ENCODE measurements at places on chromosomes 11 and 22.
A peak's percentile ranks its signal among the peaks of the same experiment; 100 is the strongest.

- no peak for DNase-seq
Measured at GRCh38 chr11:8040921-8041285, 40.1 kb upstream of the TUB start.

GRCh38 chr11:62547691-62548281 is 1.2 kb upstream of the AHNAK start:
- no peak for DNase-seq

DNA sequence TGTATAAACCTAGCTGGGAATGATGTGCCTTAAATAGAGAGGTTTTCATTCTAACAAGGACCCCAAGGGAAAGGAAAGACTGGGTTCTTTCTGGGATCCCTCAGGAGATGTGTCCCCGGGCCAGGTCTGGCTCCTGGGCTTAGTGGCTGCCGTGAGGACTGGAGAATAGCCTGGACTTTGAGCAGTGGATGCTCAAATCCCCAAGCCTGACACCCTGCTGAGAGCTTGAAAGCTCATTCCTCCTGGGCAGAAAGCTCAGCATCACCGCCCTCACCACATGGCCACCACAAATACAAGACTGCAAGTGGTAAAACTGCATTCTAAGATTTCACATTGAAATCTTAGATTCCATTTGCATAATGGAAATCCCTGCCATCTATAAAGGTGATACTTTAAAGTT is 79.4 kb upstream of the NARS2 start:
- DNase-seq, result no peak

DNA sequence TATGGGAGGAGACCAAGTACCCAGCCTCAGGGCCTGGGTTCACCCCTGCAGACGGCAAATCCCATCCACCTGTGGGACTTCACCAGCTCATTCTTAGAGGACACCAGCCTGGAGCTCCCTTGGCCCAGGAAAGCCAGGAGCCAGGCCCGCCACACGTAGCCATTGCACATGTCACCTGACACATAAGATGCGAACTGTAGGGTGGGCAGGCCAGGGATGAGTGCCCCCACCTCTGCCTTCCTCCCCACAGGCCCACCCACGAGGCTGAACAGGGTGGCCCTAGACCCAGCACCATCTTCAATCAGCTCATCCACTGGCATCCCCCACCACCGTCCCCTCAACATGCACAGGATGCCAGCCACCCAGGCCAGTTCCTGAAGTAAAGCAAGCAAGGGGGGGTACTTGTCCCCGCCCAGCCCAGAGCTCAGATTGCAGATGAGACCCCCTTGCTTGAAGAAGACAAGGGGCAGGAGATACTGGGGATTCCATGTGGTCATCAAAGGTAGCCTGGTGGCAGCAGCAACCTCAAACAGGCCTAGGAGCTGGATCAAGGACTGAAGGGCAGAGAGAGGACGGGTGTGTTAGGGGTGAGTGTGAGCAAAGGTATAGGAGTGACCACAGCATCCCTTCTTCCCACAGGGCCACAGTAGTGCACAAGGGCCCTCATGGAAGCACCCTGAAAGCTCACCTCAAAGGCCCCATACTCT is 45.6 kb downstream of the IGLL5 start:
- no peak for DNase-seq

GRCh38 chr11:128483211-128483788 is 104.1 kb downstream of the ETS1 start:
- DNase-seq, result no peak

GRCh38 chr11:83801799-83802198 is 515.6 kb upstream of the CCDC90B start:
- no peak for DNase-seq

DNA sequence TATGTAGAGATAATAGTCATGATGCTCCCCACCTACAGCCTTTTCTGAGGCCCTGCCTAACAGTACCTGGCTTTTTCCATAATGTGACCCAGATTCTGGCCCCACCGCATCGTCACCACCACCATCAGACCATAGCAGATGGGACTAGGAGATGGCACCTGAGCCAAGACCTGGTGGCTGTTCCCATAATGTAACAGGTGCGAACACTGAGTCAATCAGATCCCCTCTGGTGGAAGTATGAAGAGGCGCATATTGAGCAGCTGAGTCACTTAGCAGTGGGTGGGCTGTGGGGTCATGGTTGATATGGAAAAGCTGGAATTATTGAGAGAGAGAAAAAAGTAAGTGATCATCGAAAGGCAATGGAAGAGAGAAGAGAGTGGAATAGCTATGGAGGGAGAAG is 578.0 kb upstream of the CADM1 start:
- no peak for DNase-seq

GRCh38 chr11:18046116-18046777 is at the start of gene TPH1:
Gene TPH1 (minus strand): TSS chr11:18046269. CDS start chr11:18040762, 5,507 bp downstream.
- no peak for DNase-seq

- no peak for DNase-seq
Measured at GRCh38 chr22:18091916-18092526, 14.2 kb downstream of the PEX26 start.

DNA sequence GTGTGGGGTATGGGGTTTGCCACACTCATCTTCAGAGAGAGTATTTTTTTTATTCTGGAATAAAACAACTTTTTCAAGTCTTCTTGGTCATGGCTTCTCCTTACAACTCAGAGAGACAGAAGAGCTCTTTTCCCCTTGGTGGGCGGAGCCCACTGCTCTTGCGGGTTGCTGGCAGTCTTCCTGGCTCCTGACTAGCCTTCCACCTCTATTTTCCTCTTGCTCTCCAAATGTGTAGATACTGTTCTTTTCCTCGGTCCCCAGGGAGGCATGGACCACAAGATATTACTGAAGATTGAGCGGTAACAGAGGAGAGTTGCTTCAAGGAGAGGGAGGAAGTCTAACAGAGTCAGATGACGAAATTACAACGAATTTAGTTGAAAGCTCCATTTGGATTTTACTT is 210.6 kb downstream of the NTM start:
- DNase-seq, result no peak

- no peak for DNase-seq
Measured at GRCh38 chr11:17385492-17385891, 3.0 kb downstream of the KCNJ11 start.

- DNase-seq, result peak; percentile 80
Measured at GRCh38 chr11:66556086-66556485, 9.4 kb downstream of the ACTN3 start.

DNA sequence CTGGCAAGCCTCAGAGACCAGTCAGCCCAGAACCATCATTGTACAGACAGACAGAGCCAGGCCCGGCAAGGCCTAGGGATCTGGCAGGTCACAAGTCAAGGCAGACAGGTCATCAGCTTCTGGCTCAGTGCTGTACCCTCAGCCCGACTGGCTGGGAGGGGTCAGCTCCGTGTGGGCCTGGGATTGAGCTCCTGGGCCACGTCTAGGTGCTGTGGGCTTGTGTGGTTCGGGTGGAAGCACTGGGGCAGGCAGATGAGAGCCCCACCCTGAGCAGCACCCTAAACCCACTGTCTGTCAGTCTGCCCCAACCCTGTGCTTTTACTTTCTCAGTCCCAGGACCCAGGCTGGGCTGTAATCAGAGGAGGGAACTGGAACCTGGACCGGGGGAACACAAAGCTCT is 26.9 kb upstream of the P2RY2 start:
- DNase-seq, result no peak

DNA sequence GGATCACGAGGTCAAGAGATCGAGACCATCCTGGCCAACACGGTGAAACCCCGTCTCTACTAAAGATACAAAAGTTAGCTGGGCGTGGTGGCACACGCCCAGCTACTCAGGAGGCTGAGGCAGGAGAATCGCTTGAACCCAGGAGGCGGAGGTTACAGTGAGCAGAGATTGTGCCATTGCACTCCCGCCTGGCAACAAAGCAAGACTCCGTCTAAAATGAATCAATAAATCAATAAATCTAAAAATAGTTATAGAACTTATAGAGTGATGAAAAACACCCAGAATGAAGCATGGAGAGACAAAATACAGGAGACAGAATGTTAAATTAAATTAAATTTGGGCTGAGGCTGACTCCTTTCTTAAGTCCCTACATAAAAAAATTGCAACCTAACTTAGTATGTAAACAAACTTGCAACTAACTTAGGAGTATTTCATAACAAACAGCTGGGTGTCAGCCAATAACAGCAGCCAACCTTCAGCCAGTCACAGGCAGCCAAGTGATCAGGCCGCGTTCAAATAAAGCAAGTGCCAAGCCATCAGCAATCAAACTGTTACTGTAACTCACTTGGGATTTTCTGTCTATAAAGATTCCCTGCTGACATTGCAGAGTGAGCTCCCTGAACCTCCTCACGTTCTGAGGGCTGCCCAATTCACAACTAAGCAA is 7.3 kb upstream of the TP53AIP1 start:
- no peak for DNase-seq

DNA sequence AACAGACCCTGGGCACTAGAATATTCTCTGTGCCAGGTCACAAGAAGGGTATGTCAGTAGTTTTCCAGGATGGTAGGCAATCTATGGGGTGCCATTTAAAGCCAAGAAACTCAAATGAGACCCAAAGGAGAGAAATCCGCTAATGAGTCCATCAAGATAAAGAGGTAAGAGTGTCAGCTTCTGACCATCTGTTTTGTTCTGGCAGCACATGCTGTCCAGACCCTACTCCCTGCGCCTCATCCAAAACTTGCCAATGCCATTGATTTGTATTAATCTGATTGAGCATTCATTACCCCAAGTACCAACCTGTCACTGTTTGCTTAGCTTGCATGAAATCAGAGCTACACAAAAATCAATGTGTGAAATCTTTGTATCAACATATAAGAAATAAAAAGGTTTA is 229.0 kb downstream of the BLID start:
- DNase-seq, result no peak

- DNase-seq, result no peak
Measured at GRCh38 chr11:9775398-9775779, 111.5 kb downstream of the SWAP70 start.

DNA sequence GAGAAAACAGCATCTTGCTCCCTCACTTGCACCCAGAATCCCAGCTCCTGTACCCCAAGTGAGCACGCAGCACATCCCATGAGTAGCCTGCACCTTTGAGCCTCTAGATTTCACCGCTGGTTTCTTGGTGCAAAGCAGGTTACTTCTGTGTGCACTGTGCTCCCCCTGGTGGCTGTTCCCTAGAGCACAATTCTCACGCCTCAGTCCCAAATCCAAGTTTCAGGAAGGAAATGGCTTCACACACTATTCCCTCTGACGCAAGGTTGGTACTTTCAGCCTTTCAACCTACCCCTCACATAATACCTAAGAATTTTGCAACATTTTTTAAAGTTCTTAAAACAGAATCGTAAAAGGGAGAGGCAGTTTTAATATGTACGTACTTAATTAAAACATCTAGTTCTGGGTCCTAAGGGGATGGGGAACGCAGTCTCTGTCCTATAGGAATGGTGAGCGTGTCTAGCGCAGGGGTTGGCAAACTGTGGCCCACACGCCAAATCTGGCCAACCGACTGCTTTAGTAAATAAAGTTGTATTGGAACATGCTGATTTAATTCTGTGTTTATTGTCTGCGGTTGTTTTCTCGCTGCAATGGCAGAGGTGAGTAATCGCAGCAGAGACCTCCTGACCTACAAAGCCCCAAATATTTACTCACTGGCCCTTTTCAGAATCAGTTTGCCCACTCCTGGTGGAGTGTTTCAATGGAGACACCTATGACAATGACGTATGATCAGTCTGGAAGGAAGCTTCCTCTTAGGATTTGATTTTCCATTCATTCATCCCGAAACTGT is 27.5 kb downstream of the DHCR7 start:
- DNase-seq, result peak; percentile 82

DNA sequence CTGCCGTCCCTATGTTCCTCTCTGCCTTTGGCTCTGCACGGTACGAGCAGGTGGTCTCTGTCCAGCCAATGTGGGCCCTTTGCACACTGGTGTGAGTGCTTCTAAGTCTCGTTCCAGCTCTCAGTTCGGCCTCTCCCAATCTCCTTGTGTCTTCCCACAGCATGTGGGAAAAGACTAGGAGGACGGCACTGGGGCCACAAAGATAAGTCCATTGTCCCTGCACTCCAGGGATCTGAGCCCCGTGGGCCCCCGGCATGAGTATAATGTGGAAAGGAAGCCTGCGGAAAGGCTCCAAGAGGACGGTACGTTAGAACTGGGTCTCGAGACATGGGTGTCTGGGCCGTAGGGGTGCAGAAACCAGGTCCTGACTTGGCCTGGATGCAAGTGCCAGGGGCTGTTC is 16.4 kb downstream of the MYEOV start:
- no peak for DNase-seq

DNA sequence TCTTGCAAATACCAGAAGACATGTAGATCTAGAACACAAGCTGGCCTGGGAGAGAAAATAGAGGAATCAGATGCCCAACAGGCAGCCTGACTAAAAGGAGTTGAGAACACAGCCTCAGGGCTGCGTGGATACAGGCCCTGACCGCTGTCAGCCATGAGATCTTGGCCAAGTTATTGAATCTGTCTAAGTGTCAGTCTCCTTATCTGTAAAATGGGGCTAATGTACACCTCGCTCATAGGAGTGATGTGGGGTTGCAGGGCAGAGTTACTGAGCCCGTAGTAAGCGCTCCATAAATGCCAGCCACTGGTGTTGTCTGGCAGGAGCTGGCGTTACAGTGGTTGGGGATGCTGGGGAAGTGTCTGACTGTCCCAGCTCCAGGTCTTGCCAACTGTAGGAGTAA is 38.4 kb upstream of the TPBGL start:
- DNase-seq, result no peak

DNA sequence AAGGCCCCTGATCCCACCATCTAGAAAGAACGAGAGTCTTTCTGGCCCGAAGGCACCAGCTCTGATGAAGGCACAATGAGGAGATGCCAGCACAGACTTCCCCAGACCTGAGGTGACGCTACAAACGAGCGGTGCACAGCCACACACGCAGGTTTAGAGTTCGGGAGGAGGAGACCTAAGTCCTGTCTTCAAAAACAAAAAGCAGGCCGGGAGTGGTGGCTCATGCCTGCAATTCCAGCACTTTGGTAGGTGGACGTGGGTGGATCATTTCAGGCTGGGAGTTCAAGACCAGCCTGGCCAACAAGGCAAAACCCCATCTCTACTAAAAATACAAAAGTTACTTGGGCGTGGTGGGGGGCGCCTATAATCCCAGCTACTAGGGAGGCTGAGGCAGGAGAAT is 9.5 kb downstream of the LTO1 start:
- DNase-seq, result no peak

GRCh38 chr11:43788421-43788820 is 92.2 kb upstream of the ALKBH3 start:
- DNase-seq, result no peak

GRCh38 chr11:27234043-27234668 is 128.9 kb downstream of the CCDC34 start:
- no peak for DNase-seq

DNA sequence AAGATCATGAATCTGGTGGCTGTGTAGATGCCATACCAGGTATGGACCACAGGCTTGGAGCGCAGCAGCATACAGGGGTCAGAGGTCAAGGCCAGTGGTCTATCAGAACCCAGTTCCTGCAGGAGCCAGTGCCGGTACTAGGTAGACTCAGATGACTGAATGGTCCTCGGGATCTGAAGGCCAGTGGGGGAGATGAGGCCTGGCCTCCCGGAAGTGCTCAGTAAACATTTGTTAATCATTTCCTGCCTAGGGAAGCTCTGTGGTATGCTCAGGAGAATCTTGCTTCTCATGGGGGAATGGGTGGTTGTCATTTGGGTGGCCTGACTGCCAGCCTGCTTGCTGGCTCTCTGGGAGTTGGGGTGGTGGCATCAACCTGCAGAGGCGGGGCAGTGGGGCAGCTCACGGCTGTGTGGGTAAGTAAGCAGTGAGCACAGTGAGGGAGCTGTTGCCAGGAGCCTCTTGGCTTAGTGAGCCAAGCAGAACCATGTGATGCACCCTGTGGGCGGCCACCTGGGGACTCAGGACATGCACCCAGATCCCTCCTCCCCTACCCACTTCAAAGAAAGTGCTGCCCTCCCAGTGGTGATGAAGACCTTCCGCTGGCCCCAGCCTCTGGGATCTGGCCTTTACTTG is 33.0 kb downstream of the PTPRJ start:
- no peak for DNase-seq

- DNase-seq, result no peak
Measured at GRCh38 chr11:19552656-19553260, 159.9 kb upstream of the NAV2 start.
